ENCODE measurements at places on chromosomes 16 and 17.

GRCh38 chr17:56629531-56630075 lies 36.1 kb downstream of the NOG start:
- DNase-seq: peak; percentile 81

DNA sequence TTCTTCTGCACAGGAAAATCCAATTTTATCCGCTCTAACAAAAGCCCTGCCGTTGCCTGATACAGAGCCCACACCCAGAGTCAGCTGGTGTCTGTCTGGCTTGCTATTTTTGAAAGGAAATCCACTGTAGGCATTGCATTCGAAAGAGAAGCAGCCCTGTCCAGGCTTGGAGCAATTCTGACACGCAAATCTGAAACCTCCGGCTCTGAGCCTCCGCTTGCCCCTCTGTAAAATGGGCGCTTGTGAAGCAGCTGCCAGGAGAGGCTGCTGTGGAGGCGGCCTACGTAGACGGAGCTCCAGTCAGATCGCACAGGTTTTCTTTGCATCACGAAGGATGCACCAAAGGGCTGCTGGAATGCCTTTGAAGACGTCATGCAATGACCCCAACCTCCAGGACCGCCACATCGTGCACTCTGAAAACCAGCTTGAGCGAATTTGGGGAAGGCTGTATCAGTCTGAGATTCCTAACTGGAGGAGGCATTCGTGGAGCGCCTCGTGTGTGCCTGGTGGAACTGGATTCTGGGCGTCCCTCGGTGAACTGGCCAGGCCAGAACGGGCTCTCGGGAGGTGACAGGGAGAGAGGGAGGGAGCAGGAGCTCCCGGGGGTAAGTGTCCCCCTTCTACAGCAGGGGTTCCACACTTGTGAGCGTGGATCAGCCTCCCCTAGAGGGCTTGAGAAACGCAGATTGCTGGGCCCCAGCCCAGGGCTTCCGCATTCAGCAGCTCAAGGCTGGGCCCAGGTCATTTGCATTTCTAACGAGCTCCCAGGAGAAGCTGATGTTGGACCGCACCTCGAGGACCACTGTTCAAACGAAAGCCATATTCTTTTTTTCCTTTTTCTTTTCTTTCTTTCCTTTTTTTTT lies 215.5 kb downstream of the MRTFB start:
- DNase-seq: peak; percentile 44

- DNase-seq: no peak
Measured at GRCh38 chr17:79742589-79742918, 11.8 kb downstream of the ENPP7 start.

- DNase-seq: no peak
Measured at GRCh38 chr17:27038676-27039075, 255.2 kb upstream of the WSB1 start.

DNA sequence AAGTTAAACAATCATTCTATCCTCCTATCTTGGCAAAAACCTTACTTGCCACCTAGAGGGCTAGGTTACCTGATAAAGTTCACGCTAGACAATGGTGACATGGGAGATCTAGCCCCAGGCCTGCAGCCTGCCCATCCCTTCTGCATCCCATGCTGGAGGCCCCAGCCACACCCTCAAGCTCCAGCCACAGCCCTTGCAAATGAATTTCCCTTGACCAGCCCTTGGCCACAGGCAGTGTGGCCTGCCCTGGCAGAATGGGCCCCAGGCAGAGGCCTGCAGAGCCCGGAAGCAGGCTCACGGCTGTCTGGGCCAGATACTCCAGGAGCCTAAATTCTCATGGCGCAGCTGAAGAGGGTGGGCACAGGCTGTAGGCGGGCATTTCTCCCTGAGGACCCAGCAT lies 14.9 kb downstream of the WNT3 start:
- DNase-seq: no peak

- no peak for DNase-seq
Measured at GRCh38 chr17:29948448-29949215, 7.2 kb downstream of the EFCAB5 start.

- no peak for DNase-seq
Measured at GRCh38 chr17:48672340-48672739, 46.2 kb upstream of the HOXB9 start.

DNA sequence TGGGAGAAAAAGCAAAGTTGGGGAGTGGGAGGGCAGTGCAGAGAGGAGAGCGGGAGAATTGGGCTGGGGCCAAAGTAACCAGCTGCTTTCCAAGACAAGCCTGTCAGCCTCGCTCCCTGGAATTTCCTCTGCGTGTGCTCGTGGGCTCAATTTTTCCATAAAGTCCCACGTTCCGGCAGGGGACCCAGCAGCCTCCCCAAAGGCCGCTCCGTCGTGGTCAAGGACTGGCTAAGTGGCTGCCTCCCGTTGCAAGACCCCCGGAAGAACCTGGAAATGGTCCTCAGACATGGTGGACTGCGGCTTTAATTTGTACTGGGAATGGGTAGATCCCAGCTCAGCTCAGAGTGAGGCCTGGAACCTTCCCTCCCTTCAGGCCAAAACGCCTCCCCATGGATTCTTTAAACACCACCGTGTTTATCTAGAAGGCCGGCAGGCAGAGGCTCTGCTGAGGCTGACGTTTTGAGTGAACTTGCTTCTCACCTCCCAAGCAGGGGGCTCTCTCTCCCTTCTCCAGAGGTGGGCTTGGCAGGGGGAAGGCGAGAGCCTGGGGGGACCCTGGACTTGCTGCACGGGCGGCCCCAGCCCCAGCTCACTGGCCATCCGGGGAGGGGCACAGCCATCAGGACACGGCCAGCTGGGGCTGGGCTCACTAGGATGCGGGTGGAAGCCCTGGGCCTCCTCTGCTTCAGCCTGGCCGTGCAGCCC lies 190.0 kb downstream of the C16orf95 start:
- DNase-seq: peak; percentile 27

DNA sequence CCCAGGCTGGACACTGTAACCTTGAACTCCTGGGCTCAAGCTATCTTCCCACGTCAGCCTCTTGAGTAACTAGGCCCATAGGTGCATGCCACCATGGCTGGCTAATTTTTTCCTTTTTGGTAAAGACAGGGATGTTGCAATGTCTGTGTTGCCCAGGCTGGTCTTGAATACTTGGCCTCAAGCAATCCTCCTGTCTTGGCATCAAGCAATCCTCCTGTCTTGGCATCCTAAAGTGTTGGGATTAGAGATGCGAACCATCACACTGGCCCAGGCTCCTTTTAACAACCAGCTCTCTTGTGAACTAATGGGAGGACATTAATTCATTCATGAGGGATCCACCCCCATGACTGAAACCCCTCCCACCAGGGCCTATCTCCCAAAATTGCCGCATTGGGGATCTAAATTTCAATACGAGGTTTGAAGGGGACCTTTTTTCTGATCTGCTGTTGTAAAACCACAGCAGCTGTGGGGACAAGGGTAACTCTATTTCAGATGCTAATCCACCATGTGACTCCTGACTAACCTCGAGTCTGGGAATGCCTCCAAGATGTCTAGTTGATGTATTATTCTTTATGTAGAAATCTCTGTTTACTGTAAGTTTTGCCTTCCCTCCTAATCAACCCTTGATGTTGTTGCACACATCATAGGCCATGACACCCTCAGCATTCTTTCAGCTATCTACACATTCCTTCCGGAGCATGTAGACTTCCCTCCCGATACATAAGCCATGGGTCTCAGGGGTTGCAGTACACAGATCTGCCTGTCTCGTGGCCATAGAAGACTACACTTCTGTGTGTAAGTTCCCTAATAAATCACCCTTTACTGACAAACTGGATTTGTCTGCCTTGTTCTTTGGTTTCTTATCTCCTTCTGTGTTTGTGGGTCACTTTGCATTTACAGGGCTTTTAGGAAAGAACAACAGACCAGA lies 37.6 kb downstream of the RNF112 start:
- peak; percentile 90 for DNase-seq
